H9 (cell line): ENCODE measurements at places on chromosomes 2 and 18.

DNA sequence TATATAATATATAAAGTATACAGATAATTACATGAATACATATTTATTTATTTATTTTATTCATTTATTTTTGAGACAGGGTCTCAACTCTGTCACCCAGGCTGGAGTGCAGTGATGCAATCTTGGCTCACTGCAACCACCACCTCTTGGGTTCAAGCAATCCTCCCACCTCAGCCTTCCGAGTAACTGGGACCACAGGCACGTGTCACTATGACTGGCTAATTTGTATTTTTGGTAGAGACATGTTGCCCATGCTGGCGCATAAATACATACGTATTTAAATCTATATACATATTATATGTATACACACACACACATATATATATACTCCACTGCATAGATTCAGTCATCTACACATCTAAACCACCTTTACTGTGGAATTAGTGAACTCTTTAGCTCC, 20.6 kb upstream of the NDUFV2 start:
- no peak for DNase-seq

DNA sequence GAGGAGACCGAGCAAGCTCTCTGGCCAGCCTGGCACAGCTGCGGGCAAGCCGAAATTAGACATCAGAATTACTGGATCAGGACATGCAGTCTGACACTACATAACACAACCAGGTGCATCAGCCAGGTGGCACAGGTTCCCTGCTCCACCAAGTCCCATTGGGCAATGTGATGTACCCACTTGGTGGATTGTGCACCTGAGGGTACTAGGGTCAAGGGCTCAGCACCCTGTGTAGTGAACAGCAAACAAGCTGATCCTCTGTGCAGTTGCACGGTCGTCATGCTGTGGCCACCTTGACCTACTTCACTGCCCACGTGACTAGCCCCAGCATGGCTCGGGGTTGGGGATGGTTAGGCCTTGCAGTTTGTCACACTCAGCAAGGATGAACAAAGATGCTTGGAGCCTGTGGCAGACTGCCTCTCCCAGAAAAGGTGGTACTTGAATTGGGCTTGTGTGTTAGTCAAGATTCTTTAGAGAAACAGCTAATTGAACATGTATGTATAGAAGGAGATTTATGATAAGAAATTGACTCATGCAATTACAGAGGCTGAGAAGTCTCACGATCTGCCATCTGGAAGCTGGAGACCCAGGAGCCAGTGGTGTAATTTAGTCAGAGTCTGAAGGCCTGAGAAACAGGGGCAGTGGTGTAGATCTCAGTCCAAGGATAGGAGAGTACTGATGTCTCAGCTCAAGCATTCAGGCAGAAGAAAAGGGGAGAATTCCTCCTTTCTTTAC, 71.4 kb upstream of the TMEM87B start:
- DNase-seq, result no peak

DNA sequence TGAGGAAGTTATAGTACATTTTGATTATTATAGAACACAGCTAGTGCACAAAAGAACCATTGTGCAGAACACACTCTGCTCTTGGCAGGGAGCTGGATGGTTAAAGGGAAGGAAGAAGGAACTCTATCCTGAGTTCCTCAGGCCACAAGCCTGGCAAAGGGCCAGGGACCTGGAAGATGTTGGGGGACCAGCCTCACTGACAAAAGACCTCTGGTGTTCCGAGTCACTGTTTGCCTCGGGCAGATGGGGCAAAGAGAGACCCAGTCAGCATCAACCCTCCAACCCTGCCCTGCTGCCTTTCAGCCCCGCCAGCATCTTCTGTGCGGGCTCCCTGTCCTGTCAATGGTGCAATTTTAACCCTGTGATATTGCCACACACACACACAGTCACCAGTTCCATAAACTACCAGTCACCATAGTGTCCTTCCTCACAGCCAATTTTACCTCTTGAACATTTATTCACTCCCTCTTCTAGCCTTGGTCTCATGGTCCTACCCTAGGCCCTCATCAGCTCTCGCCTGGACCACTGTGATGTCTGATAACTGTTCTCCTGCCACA, 21.9 kb downstream of the NEMP2 start:
- no peak for DNase-seq

DNA sequence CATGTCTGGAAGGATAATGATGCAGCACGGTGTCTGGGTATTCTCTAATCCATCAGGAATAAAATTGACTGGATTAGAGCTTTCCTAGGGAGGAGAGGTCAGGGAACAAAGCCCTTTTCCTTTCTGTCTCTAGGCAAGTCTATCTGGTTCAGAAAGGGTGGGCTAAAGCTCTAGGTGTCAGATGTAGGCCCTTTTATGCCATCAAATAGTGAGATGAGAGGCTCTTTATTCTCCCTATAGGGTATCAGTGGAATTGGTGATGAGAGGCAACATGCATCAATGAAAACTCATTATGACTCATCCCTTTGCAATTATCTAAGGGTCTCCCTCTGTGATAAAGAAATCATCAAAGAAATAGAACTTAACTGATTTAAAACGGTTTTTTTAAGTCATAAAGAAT, 328.0 kb upstream of the CRIM1 start:
- DNase-seq, result no peak

GRCh38 chr2:198374375-198375082, 570.1 kb downstream of the PLCL1 start:
- peak; percentile 43 for DNase-seq

GRCh38 chr2:28602751-28603639, 107.1 kb downstream of the PLB1 start:
- no peak for DNase-seq

DNA sequence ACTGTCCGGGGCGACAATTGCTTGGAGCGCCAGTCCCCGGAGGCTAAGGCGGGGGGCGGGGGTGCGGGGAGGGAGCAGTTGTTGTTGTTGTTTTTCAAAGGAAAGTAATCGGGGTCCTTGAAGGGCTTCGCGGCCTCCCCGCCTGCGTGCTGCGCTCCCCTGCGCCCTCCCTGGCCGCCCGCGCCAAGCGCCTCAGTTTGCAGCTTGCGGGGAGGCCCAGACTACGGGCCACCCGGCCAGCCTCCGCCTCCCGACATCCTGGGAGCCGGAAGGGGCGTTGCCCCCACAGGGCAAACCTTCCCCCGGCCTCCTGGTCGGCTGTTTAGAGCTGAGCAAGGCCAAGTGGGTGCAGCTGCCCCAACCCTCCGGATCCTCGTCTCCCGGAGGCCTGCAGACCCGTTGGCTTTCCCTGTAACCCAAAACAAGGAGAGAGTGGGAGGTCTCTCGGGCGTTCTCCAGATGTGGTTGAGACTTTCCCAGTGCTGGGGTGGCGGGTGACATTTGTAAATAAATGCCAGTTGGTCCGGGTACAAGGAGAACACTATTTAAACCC, 3.7 kb upstream of the SIX3 start:
- DNase-seq, result peak; percentile 85

DNA sequence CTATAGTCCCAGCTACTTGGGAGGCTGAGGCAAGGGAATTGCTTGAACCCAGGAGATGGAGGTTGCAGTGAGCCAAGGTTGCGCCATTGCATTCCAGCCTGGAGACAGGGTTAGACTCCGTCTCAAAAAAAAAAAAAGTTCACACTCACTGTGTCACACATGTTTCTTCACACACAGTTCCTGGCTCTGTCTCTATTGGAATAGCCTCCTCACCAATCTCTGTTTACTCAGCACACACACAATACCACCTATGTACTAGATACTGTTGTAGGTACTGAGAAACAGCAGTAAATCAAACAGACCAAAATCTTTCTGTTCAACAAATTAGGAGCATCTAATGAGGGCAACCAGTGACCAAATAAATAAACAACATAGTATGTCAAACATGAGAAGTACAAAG, 3.3 kb downstream of the TTC31 start:
- DNase-seq, result no peak

GRCh38 chr2:64939332-64939917, 49.8 kb upstream of the SLC1A4 start:
- no peak for DNase-seq

DNA sequence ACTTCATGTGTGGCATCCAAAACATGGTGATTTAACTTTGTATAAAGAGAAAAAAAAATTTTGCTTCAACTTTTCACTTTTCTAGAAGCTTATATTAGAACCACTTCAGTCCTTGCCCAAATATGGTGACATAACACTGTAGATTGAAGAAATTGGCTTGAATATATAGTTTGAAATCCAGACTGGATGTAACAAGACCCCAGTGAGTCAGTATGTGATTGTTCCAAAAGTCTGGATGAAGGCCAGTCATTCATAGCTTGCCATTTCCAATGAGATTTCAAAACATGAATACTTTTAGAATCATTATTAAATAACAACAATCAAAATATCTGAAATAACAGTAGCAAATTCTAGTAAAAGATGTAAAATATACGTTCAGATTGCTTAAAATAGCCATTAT, 104.8 kb upstream of the FN1 start:
- no peak for DNase-seq
